ENCODE measurements at places on chromosomes 5 and 9.

DNA sequence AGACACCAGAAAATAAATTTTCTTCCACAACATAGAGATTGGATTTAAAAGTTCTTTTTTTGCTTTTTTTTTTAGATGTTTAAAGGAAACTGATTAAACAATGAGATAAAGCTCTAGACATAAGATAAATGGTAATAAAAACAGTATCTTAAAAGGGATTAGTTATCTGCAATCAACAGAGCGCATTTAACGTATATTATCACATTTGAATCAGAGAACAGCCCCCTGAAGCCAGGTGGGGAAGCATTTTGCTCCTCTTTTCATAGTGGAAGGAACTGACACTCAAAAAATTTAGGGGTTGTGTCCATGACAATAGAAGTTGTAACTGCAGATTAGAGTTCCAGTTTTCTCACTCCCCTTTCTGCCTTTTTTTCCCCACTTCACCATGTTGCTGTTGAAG lies 367.6 kb downstream of the SPATA31D1 start:
- H3K36me3 ChIP-seq = no peaks in the 10 kb centered on the region
- DNase-seq = no peak
- no peaks in the 10 kb centered on the region for H3K27me3 ChIP-seq
- H3K4me3 ChIP-seq = no peak overlapping the region
- H3K4me1 ChIP-seq = peaks cover 25% of the 10 kb centered on the region

DNA sequence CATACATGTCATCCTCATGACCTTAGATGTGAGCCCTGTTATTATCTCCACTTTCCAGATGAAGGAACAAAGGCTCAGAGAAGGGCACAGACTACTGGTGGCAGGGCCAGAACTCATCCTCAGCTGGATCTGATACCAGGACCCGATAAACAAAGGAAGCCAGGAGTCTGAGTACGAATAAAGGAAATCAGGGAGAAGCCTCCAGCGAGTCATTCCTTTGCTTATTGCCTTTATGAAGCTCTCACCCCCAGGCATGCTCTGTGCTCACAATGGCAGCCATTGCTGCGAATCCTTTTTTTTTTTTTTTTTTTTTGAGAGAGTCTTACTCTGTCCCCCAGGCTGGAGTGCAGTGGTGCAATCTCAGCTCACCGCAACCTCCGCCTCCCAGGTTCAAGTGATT lies 130.1 kb downstream of the GAPVD1 start:
- H3K36me3 ChIP-seq = no peaks in the 10 kb centered on the region
- DNase-seq = no peak
- no peak overlapping the region for H3K4me3 ChIP-seq
- no peak overlapping the region for H3K27ac ChIP-seq
- H3K27me3 ChIP-seq = no peaks in the 10 kb centered on the region

DNA sequence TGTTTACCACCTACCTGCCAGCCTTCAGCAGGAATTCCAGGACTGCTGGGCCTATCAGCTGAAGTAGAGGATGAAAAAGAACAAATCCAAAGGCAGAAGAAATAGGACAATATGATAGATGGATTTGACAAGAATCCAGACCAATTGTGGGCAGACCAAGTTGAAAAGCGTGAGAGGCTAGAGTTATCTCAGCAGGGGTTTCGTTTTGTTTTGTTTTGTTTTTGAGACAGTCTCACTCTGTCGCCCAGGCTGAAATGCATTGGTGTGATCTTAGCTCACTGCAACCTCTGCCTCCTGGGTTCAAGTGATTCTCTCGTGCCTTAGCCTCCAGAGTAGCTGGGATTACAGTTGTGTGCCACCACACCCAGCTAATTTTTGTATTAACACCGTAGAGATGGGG lies 113.2 kb downstream of the PALM2AKAP2 start:
- peaks cover 18% of the 10 kb centered on the region for H3K4me1 ChIP-seq
- DNase-seq = no peak
- H3K36me3 ChIP-seq = no peaks in the 10 kb centered on the region
- H3K4me3 ChIP-seq = no peak overlapping the region

- no peaks in the 10 kb centered on the region for H3K27me3 ChIP-seq
- no peak overlapping the region for H3K4me3 ChIP-seq
- H3K4me1 ChIP-seq = no peaks in the 10 kb centered on the region
- DNase-seq = no peak
- no peak overlapping the region for H3K27ac ChIP-seq
These were observed 38.9 kb upstream of the IQGAP2 start for GRCh38 chr5:76364226-76364589.
